ENCODE measurements at places on chromosomes 7 and 10. TPM values are rescaled to one million over a fixed set of nuclear protein-coding genes. Genes with fewer than 3 reads are reported as not detected.

Gene FASTK
- polyA plus RNA-seq = 111 TPM

Gene OR2A42
- not detected for polyA plus RNA-seq

Gene PRTFDC1
- polyA plus RNA-seq = 16.0 TPM

Gene OPN1SW
- 2.2 TPM for polyA plus RNA-seq

Gene FAM237B
- polyA plus RNA-seq = not detected

Gene SSMEM1
- polyA plus RNA-seq = not detected

Gene MYO3A
- polyA plus RNA-seq = not detected

Gene CALML5
- not detected for polyA plus RNA-seq
